Stomach (tissue), 19 donors: ENCODE measurements at places on chromosomes 6 and 20. TPM values are rescaled to one million over a fixed set of nuclear protein-coding genes. Genes with fewer than 3 reads are reported as not detected.

ZSCAN12 gene
- 7.1 TPM for total RNA-seq

FERMT1 gene
- 0.45 TPM for total RNA-seq

CLPSL1 gene
- not detected for total RNA-seq

ISM1 gene
- 1.0 TPM for total RNA-seq

PPP1R3G gene
- total RNA-seq: 0.29 TPM

GRCh38 chr6:127069659-127070279, 48.7 kb upstream of the RSPO3 start:
- H3K27ac ChIP-seq: no peak overlapping the region
- no peak for DNase-seq
- H3K36me3 ChIP-seq: no peaks in the 10 kb centered on the region
- H3K27me3 ChIP-seq: no peaks in the 10 kb centered on the region

DNA sequence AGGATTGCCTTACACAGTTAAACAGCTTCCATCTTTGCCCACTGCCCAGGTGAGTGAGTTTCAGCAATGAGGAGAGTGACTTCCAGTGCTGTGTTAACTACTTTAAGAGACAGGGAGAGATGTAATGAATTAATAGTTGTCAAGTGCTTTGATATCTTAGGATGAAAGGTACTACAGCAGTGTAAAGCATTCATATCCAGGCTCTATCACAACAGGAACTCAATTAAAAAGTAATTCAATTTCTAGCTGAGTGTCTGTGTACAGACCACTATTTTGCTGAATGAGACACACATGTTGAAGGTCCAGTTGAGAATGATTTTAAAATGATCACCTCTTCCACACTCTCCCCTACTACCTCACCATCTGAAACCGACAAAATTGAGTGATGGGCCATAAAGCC, 70.7 kb upstream of the BEND3 start:
- no peaks in the 10 kb centered on the region for H3K36me3 ChIP-seq

DNA sequence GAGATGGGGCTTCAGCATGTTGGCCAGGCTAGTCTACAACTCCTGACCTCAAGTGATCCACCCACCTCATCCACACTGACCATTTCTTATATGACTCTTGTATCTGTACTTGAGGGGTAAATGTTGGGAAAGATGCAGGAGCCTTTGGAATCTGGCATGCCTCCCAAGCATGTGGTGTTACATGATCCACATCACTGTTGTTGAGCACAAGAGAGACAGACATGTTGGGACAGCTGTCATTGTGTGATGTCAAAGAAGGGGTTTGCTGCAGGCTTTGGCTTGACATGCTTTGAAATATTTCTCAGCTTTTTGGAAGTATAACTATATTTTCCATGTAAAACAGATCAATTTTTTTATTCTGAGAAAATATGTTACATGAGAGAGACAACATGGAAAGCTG, 139.9 kb downstream of the MOXD1 start:
- H3K4me1 ChIP-seq: no peaks in the 10 kb centered on the region
- no peak overlapping the region for H3K4me3 ChIP-seq
- DNase-seq: no peak
- H3K27ac ChIP-seq: no peak overlapping the region

DNA sequence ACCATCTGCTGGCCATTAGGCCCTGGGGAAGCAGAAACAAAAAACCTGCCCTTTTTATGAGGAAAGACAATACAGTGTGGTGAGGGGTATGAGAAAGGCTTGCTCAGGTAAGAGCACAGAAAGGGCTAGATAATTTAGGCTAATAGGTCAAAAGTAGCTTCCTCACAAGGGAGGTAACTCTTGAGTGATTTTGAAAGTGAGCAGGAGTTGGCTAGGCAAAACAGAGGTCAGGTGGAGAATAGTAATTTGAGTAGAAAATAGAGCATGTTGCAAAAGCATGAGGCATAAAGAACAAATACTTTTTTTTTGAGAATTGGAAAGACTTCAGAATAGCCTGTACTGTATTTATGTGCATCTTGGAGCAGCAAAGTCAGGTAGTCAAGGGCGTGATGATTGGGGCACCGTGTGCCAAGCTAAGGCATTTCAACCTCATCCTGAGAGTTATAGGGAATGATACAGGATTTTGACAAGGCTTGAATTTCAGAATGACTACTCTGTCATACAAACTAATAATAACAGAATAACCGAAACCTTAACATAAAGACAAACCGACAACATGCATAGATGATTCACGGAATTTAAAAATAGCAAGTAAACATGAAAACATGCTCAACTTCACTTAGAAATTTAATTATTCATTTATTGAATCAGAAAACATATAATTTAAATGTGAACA, 123.0 kb upstream of the ENPP5 start:
- no peaks in the 10 kb centered on the region for H3K27me3 ChIP-seq
- H3K4me1 ChIP-seq: peaks cover 26% of the 10 kb centered on the region
- no peaks in the 10 kb centered on the region for H3K36me3 ChIP-seq
- H3K4me3 ChIP-seq: no peak overlapping the region
- no peak for DNase-seq

- H3K36me3 ChIP-seq: no peaks in the 10 kb centered on the region
- peak overlapping the region; percentile 46 for H3K4me3 ChIP-seq
- H3K27me3 ChIP-seq: no peaks in the 10 kb centered on the region
- peak; percentile 91 for DNase-seq
- no peak overlapping the region for H3K27ac ChIP-seq
Observed at GRCh38 chr20:14334306-14334930, 3.0 kb downstream of the FLRT3 start.

GRCh38 chr6:156657296-156657695, 119.9 kb upstream of the ARID1B start:
- peaks cover 16% of the 10 kb centered on the region for H3K4me1 ChIP-seq
- H3K27ac ChIP-seq: no peak overlapping the region
- H3K27me3 ChIP-seq: no peaks in the 10 kb centered on the region
- H3K36me3 ChIP-seq: no peaks in the 10 kb centered on the region

DNA sequence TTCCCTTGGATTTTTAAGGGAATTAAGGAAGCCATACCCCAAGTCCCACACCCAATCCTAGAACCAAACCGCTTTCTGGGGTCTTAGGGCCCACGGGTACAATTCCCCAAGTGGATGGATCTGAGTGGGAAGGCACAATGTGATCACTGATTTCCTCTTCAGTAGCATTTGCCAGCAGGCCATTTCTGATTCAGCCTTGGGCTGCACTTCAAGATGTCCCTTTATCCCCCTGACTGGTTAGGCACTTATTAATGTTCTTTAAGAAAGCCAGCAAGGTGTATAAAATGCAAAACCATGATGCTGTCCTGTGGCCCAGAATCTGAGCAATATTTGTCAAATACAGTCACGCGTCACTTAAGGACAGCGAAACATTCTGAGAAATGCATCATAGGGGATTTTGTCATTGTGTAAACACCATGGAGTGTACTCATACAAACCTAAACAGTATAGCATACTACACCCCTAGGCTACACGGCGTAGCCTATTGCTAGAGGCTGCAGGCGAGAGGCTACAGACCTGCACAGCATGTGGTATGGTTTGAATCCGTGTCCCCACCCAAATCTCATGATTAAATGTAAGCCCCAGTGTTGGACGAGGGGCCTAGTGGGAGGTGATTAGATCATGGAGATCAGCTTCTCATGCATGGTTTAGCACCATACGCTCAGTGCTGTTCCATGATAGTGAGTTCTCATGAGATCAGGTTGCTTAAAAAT, 234.2 kb downstream of the NRN1 start:
- H3K36me3 ChIP-seq: peaks cover 3% of the 10 kb centered on the region
- H3K4me3 ChIP-seq: no peak overlapping the region
- H3K27ac ChIP-seq: no peak overlapping the region
- no peaks in the 10 kb centered on the region for H3K27me3 ChIP-seq
- DNase-seq: no peak

DNA sequence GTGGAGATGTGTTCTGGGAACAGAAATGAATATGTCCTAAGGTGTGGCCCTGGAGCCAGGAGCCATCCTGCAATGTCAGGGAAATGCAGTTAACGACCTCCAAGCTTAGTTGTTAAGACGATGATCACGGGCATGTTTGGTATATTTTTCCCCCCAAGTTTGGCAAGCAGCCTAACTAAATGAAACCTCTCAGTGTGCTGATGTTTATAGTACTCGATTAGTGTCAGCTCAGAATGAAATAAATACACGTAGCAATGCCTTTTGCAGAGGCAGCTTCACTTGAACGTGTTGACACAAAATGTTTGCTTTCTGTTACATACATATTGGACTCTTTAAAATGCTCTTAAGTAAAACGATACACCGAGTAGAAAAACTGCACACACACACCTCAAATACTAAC, 76.2 kb upstream of the OLIG3 start:
- no peaks in the 10 kb centered on the region for H3K27me3 ChIP-seq
- H3K27ac ChIP-seq: no peak overlapping the region
- no peak for DNase-seq
- H3K4me3 ChIP-seq: no peak overlapping the region
- H3K4me1 ChIP-seq: peaks cover 7% of the 10 kb centered on the region

DNA sequence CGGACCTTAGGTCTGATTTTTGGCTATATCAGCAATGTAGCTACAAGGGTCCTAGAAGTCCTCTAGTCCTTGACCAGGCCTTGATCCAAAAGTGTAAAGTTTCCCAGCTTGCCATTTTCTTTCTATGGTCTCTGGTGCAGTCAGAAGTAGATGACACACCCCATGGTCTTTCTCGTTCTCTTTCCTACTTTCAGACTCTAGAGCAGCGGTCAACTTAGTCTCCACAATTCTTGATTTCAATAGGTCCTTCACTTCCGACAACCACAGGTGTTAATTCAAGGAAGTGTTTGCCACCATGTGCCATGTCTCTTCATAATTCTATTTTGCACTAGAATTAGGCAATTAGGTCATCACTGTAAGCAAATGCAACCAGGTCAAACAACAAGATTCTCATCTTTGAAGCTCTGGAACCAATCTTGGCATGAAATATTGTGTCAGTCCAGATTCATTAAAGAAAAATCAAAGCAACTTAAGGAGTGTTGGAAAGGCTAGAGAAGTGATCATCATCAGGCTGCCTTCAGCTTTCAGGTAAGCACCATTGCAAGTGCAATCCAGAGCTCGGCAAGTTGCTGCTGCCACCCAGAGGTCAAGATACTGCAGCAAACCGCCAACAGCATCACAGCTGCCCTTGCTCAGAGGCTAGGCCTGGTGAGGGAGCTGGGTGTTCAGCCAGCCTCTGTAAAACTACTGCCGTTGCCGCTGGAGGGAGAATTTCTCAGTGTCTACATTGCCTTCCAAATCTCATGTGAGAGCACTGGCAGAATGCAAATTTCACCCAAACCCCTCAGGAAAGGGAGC, 5.6 kb upstream of the SYNE1 start:
- no peaks in the 10 kb centered on the region for H3K36me3 ChIP-seq
- H3K4me3 ChIP-seq: no peak overlapping the region
- peaks cover 3% of the 10 kb centered on the region for H3K4me1 ChIP-seq
- no peaks in the 10 kb centered on the region for H3K27me3 ChIP-seq
- no peak overlapping the region for H3K27ac ChIP-seq
- DNase-seq: peak; percentile 82

DNA sequence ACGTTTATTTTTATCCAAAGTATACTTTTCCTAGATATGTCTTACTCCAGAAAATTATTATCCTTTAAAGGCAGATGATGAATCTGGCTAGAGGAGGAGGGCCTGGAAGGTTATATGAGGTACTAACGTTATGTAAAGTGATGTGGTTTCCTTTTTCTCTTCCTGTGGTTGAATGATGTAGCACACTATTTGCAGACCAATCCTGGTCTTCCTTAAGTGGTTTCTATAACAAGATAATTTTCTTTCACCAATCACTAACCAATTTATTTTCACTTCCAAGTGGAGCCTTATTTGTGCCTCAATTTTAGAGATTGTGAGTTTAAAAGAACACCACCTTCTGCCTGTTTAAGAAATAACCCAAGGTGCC, 154.6 kb upstream of the SOX4 start:
- H3K4me3 ChIP-seq: no peak overlapping the region
- no peak for DNase-seq
- H3K27ac ChIP-seq: no peak overlapping the region
- H3K36me3 ChIP-seq: no peaks in the 10 kb centered on the region
- no peaks in the 10 kb centered on the region for H3K4me1 ChIP-seq

DNA sequence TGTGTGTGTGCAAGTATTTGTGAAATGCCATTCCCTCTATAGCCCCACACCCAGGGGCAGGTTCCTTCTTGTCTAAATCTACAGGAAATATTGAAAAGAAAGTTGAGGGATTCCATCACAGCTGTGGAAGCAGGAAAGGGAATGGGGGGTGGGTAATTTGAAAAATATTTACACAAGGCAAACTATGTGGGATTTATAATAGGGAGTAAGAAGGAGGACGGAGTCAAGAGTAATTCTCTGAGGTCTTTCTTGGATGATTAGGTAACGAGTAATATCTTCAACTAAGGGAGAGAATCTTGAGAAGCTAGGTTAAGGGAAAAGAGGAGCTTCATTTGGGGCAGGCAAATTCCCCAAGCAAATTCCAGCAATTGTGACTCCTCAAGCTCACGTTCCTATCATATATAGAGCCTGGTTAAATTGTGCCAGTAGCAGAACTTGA, 113.5 kb upstream of the SGK1 start:
- no peak overlapping the region for H3K27ac ChIP-seq
- no peaks in the 10 kb centered on the region for H3K4me1 ChIP-seq
- H3K4me3 ChIP-seq: no peak overlapping the region

- peaks cover 4% of the 10 kb centered on the region for H3K4me1 ChIP-seq
- no peaks in the 10 kb centered on the region for H3K27me3 ChIP-seq
- H3K36me3 ChIP-seq: no peaks in the 10 kb centered on the region
- no peak for DNase-seq
- H3K4me3 ChIP-seq: no peak overlapping the region
Observed at GRCh38 chr6:52582996-52583395, 6.1 kb upstream of the TRAM2 start.

DNA sequence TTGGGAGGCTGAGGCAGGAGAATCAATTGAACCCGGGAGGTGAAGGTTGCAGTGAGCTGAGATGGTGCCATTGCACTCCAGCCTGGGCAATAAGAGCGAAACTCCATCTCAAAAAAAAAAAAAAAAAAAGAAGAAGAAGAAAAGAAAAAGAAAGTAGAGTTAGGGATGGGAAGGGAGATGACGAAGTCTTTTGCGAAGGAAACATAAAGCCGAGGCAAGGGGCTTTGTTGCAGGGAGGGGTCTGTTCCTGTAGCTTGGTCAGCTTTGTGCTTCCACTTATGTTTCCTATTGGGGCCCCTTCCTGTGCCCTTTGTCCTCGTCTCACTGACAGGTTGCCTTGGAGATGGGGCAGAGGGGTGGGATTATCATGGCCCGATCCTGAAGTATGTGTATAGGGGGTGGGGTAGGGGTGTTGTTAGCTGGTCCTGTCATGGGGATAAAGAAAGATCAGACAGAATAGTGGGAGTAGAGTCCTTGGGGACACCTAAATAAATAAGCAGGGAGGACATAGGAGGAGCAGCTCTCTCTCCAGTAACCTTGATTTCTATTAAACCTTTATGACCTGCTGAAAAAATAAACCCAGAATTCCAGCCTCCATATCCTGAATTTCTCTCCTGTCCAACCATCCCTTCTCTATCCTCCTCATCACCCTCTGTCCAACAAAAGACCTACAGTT, 1.1 kb upstream of the CLIC1 start:
- DNase-seq: no peak
- peaks cover 21% of the 10 kb centered on the region for H3K36me3 ChIP-seq
- no peaks in the 10 kb centered on the region for H3K27me3 ChIP-seq
- H3K27ac ChIP-seq: peak overlapping the region; percentile 95
- peak overlapping the region; percentile 85 for H3K4me3 ChIP-seq
- peaks cover 73% of the 10 kb centered on the region for H3K4me1 ChIP-seq
